ENCODE measurements at places on chromosomes 4 and X.

GRCh38 chr4:165059386-165059785, 5.7 kb downstream of the TRIM75 start:
- DNase-seq: no peak

DNA sequence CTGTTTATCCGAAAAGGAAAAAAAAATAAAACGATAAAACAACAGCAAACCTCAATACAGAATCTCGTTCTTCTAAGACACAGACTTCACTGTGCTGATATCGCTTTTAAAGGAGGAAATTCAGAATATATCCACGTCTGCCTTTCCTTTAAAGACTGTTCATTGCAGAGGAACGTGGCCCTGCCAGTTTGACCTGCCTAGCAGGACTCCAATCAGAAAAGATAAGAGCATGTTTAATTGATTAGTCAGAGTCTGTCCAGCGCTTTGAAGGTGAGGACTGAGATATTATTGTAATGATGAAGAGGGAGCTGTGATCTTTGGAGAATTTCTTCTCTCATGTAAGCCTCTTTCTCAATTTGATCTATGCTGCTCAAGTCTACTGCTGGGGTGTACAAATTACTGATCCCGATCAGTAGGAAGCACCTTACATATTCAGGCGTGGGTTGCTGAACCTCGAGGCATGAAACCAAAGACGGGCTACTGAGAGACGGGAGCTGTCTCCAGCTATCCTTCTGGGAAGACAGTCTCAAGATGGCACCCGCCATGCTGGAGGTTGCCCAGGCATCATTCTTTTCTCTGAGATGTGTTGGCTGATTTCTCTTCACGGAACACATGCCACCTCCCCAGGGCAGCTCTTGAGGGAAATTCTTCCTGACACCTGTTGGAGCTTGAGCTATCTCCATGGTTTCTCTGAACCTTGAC, 146.1 kb downstream of the SHOX start:
- DNase-seq: no peak

DNA sequence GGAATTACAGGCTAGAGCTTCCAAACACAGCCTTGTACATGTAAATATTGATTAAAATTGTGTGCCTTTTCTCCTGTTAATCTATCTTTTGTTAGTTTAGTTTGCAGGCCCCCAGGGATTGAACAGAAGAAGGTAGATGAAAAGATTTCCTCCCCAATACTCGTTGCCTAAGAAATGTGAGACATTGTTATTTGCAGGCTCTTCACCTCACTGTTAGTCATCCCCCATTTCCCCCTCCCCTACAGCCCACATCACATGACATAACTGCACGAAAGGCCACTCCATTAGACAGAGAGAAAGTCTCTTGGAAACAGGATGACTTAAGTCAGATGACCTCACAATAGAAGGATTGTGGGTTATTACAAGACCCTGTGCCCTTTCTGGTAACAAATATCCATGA, 13.3 kb upstream of the MID1 start:
- DNase-seq: no peak

DNA sequence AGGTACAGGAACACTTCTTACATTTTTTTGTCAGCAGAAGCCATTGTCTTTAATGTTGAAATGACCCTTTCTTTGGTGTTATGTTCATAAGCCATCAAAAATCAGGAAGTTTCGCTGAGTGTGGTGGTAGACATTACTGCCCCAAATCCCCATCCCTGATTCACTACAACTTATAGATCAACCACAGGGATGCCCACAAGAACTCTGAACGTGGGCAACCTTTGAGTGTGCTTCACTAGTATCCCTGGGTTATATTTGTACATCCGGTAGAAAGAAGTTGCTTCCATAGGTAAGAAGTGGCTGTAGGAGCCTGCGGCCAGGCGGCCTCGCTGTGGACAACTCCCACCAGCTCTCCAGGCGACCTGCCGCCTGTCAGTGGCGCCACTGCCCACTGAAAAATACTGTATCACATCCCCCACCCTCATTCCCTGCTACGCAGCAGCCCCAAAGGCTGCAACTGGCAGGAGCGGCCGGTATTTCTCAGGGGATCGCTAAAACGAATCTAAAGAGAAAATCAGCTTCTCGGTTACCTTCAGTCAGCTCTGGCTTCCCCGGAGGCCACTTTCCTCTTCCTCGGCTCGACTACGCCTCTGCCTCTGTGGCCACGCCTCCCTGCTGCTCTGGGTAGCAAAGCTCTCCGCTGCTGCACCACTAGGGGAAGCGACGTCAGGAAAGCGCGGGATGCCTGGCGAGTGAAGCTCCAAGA, 13.9 kb upstream of the ETDC start:
- DNase-seq: peak; percentile 42

GRCh38 chr4:155629956-155630355, 36.7 kb upstream of the GUCY1A1 start:
- DNase-seq: no peak

GRCh38 chr4:148426643-148427042, 15.6 kb downstream of the NR3C2 start:
- DNase-seq: no peak

GRCh38 chr4:121140716-121141460, 23.2 kb downstream of the TNIP3 start:
- no peak for DNase-seq

DNA sequence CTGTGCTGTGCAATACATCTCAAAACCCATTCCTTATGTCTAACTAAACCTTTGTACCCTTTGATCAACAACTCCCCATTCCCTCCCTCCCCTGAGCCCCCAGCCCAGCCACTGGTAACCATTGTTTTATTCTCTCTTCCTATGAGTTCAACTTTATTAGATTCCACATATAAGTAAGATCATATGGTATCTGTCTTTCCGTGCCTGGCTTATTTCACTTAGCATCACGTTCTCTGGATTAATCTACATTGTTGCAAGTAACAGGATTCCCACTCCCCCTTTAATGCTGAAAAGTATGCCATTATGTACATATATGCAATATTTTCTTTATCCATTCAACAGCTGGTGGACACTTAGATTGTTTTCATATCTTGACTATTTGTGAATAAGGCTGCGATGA, 119.4 kb downstream of the RNF150 start:
- no peak for DNase-seq

DNA sequence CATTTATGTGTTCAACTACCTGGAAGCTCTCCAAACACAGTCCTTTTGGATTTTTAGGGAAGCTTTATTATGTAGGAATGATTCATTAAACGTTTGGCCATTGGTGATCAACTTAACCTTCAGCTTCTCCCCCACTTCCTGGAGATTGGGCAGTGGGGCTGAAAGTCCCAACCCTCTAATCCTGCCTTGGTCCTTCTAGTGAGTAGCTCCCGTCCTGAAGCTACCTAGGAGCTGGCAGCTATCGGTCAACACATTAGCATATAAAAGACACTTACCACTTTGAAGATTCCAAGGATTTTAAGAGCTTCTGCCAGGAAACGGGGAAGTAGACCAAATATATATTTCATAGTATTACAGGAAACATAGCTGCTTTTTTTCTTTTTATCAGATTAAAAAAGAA, 69.7 kb downstream of the MCUB start:
- no peak for DNase-seq

GRCh38 chrX:153421856-153422255, 10.6 kb downstream of the ZFP92 start:
- DNase-seq: no peak

DNA sequence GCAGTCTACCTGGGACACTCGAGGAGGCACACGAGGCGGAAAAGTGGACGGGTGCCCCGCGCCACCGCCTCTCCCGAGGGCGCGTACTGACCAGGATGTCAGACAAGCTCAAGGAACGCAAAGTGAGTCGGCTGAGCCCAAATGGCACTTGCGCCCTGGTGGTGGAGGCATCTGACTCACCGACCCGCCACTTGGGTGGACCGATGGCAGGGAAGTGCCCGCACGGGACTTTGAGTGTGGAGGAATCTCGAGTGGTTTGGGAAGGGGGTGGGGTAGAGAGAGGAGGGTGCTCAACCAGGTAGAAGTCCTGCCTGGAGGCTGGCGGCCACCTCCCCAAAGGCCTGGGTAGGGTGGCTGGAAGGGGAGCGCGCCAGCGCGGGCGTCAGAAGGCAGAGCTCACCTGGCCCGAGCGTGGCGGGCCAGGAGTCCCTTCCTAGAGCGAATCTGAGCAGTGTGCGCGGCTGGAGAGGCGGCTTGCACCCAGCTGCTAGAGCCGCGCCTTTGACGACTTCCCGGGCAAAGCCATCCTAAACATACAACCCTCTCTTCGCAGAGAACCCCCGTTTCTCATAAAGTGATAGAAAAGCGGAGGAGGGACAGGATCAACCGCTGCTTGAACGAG, 655 bp downstream of the HELT start:
- no peak for DNase-seq

GRCh38 chr4:145533001-145533400, 51.3 kb downstream of the SMAD1 start:
- no peak for DNase-seq

GRCh38 chrX:103629318-103630170, 769 bp downstream of the TCEAL1 start:
- DNase-seq: no peak

GRCh38 chr4:174214101-174214878, 69.2 kb downstream of the FBXO8 start:
- peak; percentile 15 for DNase-seq

- no peak for DNase-seq
Measured at GRCh38 chr4:165522050-165522449, 143.2 kb downstream of the CPE start.

DNA sequence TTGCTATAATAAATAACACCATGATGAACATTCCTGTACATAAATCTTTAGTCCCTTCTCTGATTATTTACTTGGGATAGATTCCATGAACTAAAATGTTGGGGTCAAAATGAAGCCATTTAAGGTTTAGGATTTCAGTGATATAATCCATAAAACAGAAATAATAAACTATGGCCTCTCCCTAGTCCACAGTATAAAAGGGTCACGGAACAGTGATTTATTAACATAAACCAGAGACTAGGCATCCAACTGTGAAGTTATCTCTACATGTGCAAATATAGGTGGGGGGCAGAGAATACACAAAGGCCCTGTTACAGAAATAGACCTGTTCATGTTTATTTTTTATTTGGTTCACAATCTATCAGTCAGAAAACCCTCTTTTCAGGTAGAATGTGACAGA, 499.1 kb upstream of the SLIT2 start:
- no peak for DNase-seq

GRCh38 chr4:83009529-83009928, 1.1 kb downstream of the LIN54 start:
- no peak for DNase-seq

DNA sequence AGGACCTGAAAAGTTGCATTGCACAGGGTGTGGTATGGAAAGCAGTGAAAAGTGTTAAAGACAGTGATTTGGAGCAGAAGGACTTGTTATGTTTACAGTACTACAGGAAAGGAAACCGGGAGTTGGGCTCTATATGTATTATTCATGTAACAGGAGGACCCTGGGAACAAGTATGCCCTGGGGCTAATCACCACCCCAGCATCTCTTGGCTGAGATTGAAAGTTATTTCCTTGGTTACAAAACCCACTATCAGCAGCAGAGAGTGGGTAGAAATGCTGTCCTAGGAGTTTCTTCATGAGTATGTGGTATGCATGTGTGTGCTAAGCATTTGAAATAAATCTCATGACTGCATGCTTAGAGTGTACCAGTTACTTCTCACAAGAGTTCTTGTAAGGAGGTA, 46.9 kb downstream of the STK32B start:
- DNase-seq: no peak

- no peak for DNase-seq
Measured at GRCh38 chr4:61628727-61629126, 428.6 kb downstream of the ADGRL3 start.

- no peak for DNase-seq
Measured at GRCh38 chr4:54658252-54659093, 716 bp downstream of the KIT start.

GRCh38 chr4:81389720-81390119, 82.0 kb downstream of the RASGEF1B start:
- DNase-seq: no peak

DNA sequence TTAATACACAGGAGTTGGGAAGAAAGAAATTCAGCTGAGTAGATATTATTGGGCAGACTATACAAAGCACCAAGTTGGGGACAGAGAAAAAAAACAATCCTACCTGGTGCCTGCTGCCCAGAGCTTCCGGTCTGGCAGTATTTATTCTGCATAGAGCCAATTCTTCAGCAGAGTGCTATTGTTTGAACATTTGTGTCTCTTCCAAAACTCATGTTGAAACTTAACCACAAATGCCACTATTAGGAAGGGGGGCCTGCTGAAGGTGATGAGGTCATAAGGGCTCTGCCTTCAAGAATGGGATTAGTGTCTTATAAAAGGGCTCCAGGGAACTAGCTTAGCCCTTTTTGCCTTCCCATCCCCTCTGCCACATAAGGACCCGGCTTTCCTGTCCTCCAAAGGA, 136.2 kb downstream of the EVC2 start:
- no peak for DNase-seq

DNA sequence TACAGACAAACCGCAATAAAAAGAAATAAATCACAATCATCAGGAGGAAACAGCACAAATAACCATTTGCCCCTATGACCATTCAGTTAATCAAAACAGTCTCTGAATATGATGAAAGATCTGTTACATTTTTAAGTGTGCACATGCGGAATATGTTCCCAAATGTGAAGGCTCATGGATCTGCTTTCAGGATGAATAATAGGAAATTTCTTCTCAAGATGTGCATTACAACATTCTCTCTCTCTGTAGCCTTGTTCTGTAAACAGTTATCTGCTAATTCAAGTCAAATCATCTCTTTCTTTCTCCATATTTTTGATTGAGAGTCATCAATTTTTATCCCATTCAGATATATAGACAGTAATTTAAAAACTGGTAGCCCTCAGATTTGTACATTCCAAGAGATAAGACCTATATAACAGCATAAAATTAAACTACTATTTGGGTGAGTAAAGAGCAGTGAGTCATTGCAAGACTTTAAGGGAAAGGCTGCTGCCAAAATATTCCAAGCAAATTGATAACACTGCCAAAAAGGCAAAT, 433.9 kb upstream of the ATOH1 start:
- DNase-seq: no peak

- no peak for DNase-seq
Measured at GRCh38 chrX:154353172-154353843, 21.1 kb downstream of the FLNA start.

- DNase-seq: no peak
Measured at GRCh38 chrX:21799767-21800166, 39.6 kb upstream of the MBTPS2 start.

DNA sequence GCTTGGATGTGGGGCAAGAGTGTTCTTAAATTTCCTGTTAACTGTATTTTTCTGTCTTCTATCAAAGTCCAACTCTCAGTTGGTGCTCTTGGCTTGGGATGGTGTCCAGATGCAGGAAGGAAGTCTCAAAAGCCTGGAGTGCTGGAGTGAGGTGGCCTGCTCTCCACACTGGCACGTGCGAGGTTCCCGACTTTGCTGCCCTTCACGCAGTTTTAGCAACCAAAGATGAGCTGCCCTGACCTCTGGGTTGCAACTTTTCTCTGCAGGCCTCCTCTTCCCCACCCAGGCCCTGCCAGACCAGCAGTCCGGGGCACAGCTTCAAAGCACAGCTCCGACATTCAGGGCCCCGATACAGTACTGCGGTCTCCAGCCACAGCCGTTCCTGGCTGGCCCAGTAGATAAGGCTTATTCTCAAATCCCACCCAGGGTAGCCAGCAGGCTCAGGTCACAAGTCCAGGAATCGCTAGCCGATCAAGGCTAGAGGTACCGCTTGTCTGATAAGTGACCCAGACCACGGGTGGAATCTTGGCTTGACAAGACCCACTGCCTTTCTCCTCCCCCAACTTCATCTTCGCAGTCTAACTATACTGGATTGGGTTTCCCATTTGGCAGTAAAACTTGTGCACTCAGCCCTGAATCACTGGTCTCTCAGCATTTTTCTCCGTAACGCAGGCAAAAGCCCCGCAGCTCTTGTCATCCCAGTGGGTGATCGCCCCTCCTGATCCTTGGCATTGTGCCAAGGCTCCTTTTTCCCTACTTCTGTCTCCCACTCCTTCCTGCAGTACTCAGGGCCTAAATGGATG, 21.8 kb upstream of the JADE1 start:
- no peak for DNase-seq

Data from T-helper 9 cell (primary cell).